ENCODE measurements at places on chromosomes 5 and 9.

GRCh38 chr5:92378966-92379611 lies 996.0 kb upstream of the ARRDC3 start:
- DNase-seq = no peak

GRCh38 chr5:150457121-150457520 lies 7.6 kb upstream of the RPS14 start:
- DNase-seq = no peak

- DNase-seq = no peak
These were observed 16.9 kb upstream of the LAMC3 start for GRCh38 chr9:130991778-130992681.

- no peak for DNase-seq
These were observed 58.4 kb downstream of the ZNF510 start for GRCh38 chr9:96719521-96719920.

DNA sequence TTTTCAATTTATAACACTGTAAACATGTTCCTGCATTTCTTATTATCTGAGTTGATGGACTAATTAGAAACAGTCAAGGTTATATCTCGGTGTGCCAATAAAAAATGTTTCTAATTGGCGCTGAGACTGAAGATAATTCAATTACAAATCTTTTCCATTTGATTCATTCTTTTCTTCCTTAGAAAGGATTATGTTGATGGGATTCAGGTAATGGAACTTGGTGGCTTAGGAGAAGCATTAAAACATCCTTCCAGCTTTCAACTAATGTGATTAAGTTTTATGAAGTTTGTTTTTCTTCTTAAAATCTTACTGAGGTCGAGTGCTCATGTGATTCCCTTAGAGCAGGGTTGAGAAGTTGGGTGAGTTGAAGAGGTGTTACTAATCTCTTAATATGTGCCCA lies 1015.3 kb downstream of the NR2F1-AS1 start:
- DNase-seq = no peak

DNA sequence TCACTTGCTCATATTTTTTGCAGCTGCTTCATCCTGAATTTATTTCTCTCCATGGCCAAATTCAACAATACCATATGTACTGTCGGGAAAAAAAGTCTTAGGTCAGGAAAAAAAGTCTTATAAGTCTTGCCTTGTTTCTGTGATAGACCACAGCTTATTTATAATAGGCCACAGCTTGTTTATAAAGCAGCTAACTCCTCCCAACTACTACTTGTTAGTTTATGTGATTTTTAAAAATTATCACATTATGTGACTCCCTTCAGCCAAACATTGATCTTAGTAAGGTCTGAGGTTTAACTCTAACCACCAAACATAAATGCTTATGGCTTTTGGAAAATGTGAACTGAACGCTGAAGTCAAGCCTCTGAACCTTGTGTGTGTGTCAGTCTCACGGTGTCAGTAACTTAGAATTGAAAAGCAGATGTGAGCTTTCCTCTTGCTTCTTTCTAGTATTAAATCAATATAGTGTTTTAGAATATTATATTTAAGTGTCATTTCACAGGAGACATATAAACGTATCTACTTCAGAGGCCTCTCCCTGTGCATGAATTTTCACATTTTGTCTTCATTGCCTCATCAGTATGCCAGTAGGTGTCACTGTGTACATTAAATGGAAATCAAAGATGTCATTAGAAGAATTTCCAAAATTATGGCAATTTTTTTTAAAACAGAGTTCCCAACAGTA lies 51.3 kb downstream of the SNX24 start:
- no peak for DNase-seq

- no peak for DNase-seq
These were observed 57.5 kb downstream of the SIL1 start for GRCh38 chr5:139140591-139141071.

DNA sequence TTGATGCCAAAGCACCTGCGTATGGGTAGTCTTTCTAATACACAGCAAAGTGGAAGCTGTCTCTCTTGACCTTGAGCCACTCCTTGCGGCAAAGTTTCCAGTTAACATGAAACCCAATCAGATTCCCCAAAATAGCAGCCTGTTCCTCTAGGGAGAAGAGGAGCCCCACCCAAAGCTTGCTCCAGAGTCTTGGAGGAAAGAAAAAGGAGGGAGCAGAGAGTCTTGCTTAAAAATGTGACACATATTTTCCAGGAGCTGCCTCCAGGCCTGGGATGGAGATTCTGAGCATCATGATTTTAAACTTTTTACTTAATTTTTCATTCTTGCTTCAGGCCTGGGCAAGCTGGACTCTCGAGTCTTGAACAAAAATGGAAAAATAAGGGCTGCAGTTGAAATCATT lies 223.5 kb upstream of the TNC start:
- DNase-seq = no peak

DNA sequence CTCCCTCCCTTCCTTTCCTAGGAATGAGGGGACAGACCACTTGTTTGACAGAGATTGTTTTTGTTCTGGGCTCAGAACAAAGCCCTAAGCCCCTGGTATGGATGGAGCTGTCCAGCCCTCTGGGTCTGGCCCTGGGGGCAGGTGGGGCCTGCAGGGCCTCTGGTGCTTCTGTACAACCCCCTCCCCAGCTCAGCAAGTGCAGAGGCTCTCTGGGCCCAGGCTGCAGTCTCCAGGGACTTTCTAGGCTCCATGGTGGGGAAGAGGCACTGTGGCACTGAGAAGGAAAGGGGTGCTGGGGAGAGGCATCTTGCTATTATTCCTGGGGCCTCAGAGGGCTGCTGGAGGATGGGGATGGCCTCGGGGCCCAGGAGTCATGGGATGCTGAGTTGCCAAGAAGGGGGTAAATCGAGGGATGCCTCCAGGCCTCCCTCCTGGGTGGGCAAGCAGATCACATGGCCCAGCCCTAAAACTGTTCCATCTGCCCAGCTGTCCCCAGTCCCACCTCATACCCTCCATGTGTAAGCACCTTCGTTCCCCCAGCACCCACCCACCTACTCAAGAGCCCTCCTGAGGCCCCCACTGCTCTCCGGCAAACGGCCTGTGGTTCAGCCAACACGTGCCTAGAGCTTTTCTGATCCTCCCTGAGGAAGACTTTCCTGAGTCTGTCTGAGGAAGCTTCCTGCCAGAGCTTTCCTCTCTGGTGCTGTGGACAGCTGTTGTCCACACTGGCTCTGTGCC lies 225.7 kb downstream of the CACNA1B start:
- DNase-seq = no peak

DNA sequence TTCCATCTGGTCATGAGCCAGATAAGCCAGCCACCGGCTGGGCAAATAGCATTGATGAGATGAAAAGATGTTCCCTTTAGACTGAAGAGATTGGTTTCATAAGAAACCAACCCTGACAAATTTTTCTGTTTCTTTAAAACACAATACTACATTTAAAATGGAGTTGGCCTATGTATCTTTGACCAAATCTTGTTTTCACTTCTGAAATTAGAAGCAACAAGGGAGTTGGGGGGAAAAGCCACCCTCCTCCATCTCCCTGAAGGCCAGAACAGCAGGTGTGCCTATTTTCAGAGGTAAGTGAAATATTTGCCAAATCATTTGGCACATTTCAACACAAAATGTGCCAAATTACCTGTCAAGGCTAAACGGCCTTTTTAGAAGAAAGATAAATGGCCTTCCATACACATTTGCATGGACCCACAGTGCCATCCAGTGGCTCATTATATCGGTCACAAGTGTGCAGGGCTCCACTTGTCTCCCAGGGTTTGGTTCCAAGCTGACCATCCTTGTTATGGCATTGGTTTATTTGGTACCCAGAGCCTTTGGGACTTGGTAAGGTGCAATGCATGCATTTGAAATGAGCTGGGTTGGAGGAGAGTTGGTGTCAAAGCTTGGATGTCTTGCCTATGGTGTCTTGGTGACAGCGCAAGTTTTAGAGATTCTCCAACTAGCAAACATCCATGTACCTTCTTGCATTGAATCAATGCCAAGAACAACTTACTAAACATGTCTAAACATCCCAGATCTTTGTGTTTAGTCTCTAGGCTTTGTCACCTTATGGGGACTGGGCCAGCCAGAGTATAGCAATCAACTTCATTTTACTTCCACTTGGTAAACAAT lies 372.0 kb upstream of the KIF2A start:
- no peak for DNase-seq

DNA sequence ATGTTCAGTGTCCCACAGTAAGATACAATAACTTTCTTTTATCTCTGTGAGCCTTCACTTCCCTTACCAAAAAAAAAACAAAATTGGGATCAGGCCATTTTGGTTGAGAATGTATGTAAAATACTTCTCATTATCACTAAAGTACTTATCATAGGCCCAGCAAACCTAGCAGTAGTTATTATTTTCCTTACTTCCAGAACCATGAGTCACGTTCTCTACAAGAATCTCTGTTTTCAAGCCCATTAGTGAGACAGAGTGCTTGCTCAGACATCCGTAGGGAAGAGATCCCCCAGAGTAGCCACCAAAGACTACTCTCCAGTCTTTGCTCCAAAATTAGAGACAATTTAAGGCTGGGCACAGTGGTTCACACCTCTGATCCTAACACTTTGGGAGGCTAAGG lies 103.9 kb upstream of the NR5A1 start:
- DNase-seq = no peak

DNA sequence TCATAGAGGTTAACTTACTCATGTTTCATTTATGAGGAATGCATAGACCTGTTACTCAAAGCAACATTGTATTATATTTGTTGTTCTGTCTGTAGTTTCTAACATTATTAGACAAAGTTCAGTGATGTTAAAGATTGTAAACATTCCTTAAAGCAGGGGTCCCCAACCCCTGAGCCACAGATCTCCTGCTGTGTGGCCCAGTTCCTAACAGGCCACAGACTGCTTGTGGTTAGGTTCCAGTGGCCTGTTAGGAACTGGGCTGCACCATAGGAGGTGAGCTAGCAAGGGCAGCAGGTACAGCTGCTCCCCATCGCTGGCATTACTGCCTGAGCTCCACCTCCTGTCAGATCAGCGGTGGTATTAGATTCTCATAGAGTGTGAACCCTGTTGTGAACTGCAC lies 181.1 kb downstream of the KDM4C start:
- DNase-seq = no peak

DNA sequence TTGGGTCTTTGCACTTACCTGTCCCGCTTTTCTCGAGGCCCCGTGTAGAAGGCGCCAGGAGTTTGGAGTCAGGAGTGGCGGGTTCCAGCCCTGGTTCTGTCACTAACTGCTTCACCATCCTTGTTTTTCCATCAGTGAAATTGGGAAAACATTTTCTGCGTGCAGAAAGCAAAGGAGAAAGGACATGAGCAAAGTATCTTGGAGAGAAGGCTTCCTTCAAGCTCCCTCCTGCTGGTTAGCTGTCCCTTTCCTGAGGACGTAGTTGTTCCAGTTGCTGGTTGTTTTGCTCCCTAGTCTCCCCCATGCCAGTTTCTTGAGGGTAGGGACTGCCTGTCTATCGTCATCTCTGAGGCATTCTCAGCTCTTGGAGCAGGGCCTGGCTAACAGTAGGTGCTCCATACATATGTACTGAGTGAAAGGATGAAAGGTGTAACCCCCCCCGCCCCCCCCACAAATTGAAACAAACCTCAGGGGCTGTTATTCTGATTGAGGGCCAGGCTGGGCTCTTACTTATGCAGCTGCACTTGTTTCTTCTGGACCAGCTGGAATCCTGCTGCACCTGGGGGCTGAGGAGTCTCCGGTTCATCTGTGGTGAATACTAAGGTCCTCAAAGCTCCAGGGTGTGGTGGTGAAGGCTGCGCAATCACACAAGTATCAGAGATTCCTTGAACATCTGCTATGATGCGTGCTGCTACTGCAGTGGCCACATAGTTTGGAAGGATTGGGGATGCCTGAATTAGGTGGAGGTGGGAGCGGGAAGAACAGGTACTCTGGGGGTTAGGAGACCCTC lies 1.0 kb downstream of the SMIM3 start:
- DNase-seq = no peak

DNA sequence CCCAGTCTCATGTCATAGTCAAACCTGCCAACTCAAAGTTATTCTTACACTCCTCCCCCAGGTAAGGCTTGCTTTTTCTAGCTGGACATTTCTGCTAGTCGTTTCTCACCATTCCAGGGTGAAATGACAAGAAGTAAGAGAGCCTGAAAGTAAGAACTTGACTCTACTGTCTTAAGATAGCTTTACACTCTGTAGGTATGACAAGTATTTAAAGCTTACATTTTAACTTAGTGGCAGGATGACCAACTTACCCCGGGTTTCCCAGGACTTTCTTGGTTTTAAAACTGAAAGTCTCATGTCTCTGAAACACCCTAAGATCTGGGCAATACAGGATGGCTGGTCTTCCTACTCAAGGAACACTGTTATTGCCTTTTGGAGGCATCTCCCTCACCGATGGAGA lies 67.5 kb upstream of the PIK3R1 start:
- DNase-seq = no peak

GRCh38 chr5:150022158-150022531 lies 21.6 kb downstream of the HMGXB3 start:
- DNase-seq = no peak

- no peak for DNase-seq
These were observed 6.6 kb downstream of the TRIO start for GRCh38 chr5:14149672-14150274.

DNA sequence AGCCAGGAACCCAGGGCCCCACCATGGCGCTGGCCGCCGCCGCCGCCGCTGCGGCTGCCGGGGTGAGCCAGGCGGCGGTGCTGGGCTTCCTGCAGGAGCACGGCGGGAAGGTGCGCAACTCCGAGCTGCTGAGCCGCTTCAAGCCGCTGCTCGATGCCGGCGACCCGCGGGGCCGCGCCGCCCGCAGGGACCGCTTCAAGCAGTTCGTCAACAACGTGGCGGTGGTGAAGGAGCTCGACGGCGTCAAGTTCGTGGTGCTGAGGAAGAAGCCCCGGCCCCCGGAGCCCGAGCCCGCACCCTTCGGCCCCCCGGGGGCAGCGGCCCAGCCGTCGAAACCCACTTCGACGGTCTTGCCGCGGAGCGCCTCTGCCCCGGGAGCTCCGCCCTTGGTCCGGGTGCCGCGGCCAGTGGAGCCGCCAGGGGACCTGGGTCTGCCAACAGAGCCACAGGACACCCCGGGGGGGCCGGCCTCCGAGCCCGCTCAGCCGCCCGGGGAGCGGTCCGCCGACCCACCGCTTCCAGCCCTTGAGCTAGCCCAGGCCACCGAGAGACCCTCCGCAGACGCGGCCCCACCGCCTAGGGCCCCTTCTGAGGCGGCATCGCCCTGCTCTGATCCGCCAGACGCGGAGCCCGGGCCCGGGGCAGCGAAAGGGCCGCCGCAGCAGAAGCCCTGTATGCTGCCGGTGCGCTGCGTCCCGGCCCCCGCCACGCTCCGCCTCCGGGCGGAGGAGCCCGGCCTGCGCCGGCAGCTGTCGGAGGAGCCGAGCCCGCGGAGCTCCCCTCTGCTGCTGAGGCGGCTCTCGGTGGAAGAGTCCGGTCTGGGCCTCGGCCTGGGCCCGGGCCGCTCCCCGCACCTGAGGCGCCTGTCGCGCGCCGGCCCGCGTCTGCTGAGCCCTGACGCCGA lies 749 bp downstream of the SOWAHA start:
- DNase-seq = no peak

DNA sequence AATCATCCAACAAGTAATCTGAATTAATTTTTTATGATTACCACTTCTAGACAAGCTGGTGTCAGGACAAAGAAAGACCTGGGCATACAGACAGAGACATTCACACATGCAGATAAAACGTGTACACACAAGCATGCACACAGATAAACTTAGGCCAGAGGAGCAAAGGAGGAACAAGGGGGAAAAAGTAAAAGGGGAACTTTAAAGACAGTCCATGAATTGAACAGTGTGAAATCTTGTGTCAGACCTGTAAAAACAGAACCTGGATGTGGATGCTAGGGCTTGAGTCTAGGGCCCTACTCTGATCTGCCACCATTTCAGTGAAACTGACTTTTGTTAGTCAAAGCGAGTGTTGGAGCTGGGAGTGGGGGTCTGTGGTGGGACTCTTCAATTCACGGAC lies 11.2 kb upstream of the ZSWIM6 start:
- no peak for DNase-seq

Data from stimulated activated effector memory CD8-positive, alpha-beta T cell treated with anti-CD3 and anti-CD28 coated beads, Interleukin-12 subunit alpha, Interleukin-12 subunit beta, amount 100 ng/mL, for 72 hours (primary cell).